ENCODE measurements at places on chromosomes 3 and 15.

GRCh38 chr3:179091113-179091512 is 19.5 kb upstream of the ZMAT3 start:
- no peak for DNase-seq

GRCh38 chr15:62211348-62211747 is 46.3 kb upstream of the C2CD4B start:
- DNase-seq: no peak

DNA sequence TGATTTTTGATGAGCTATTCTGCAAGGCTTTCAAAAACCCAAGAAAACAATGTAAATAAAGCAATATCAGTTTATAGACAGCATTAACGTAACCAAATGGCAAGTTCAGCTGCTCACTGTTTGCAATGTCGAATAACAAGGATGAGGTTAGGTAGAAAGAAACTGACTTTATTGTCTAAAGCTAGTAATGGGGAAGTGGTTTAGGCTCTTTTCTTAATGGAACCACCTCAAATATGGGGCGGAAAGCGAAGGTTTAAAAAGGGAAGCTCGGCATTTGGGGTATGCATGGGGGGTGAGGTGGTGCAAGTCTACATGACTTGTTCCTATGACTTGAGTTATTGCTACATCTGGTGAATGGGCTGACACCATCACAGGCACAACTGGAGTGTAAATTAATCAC is 1060.2 kb downstream of the NSUN3 start:
- no peak for DNase-seq

DNA sequence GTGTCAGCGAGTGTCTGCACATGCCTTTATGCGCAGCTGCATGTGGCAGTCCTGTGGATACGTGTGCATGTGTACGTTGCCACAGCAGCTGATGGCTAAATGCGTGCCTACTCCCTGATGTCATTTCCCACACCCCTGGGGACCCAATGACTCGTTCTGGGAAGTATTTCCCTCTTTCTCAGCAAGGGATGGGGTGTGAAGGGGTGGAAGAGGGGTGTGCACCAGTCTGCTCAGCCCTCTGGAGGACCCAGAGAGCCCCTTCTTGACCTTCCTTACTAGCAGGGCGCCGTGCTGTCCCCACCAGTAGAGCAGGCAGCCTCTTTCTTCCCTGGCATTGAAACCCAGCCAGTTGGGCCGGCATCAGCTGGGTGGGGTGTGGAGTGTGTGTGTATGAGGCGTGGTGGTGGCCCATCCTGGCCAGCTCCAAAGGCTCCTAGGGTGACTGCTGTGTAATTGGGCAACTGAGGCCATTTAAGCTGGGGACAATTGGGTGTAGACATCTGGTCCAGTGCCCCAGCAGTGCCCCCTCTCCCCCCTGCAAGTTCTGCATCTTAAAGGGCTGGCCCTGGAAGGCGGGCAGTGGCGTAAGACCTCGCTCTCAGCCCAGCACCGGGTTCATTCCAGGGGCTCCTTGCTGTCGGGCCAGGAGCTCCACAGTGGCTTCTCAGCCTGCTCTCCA is 19.2 kb downstream of the SNX33 start:
- no peak for DNase-seq

DNA sequence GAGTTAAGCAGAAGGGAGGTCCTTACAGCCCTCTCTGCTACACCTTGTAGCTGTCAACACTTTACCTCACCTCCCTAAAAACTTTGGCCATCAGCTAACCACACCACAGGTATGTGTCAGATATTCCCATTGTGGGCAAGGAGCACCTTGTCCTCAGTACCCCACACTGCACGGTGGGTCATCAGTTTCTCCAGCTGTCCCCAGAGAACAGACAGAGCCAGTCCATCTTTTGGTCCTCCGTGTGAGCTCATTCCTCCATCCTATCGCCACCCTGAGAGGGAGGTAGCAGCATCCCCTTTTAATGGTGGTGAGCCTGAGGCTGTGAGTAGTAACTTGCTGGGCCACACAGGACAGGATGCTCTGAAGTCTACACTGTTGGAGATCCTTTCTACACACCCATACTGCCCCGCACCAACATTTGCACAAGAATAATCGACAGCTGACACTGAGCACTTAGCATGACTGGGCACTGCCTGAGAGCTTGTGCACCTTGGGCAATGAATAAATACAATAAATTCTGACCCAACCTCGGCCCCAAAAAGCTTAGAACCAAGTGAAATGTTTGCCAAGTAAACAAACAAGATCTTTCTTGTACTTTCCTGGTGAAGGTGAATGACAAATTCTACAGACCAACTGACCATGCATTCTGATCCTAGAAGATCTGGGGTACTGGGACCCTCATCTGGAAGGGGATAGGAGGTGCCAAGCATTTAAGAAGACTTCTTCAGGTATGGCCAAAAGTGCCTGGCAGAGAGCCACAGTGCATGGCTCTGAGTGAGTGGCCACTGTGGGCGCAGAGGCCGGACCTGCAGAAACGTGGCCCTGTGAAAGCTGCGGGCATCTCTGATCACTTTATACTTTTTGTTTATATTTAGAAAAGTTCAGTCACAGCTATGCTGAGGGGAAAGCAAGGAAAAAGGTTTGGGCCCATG is 6.9 kb downstream of the CHCHD4 start:
- DNase-seq: no peak

DNA sequence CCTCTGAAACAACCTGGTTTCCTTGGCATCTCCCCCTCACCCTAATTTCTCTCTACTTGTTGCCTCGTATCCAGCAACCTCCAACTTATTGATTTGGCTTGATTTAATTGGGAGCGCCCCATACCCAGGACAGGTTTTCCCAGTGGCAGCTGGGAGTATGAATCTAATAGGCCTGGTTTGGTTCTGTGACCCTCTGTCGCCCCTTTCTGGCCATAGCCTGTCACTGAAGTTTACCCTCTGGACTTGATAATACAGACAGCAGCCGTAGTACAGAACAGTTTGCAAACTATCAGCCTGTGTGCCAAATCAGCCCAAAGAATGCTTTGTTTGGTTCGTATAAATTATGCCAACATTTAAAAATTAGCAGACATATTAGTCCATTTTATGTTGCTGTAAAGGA is 525.1 kb upstream of the GOLIM4 start:
- DNase-seq: no peak

- DNase-seq: no peak
Observed at GRCh38 chr15:23038726-23039142, 635 bp downstream of the TUBGCP5 start.

DNA sequence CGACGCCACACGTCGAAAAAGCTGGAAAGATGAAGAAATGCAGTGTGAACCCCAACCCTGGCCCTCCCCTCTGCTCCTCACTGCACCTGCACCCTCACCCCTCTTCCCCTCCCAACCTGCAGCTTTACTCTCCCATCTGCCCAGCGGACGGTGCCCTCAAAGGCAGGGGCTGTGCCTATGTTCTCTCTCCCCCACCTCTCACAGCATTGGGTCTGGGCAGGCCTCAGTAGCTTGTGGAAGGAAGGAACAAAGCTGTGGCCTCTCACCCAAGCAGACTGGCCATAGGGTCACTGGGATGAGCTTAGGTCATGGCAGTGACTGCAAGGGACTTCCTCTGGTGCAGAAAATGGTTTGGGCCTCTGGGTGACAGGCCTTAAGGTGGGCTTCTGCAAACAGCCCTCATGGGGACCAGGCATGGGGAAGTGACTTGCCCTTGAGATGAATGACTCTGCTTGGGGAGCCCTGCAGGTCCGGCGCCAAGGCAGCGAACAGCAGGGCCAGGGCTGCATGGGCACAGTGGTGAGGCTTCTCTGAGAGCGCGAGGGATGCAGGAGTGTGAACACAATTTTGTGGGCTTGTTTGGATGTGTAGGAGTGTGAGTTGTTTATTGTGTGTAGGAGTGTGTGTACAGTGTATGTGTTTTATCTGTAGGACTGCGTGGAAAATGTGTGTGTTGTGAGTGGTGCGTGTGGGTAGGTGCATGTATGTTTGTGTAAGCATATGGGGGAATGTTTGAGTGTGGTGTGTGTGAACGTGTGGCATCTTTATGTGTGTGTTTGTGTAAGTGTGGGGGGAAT is 29.2 kb downstream of the SRPRB start:
- no peak for DNase-seq

- DNase-seq: no peak
Observed at GRCh38 chr3:144875211-144875610, 903.6 kb downstream of the DIPK2A start.

GRCh38 chr3:197874653-197875052 is 75.3 kb upstream of the RPL35A start:
- DNase-seq: no peak

DNA sequence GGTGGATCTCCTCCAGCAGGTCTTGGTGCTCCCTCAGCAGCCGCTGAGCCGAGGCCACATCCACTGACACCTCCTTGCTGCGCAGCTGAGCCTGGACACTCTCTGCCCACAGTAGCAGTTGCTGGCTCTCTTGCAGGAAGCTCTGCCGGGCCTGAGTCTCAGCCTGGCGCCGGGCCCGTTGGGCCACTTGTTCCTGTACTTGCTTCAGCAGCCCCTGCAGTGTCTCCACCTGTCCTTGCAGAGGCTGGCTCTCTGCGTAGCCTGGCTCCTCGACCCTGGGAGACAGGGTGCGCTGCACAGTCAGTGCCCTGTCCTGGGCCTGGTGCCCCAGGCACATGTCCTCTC is 15.5 kb downstream of the SPTBN5 start:
- DNase-seq: no peak

DNA sequence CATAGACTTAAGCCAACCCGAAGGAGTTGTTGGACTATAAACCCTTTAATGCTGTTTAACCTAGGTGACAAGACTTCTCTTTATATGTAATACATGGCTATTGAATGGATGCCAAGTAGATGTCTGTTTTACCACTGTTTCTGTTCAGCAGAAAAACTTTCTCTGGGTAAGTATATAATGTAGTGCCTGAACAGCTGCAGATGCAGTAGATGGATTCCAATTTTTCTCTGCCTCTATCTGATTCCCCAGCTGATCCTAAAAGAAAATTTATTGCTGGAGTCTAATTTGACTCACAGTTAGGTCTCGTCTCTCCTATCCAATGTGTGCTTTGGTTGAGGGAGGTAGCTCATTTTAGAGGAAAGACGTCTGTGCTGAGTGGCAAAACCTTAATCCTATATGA is 256.5 kb upstream of the CBLB start:
- DNase-seq: no peak

DNA sequence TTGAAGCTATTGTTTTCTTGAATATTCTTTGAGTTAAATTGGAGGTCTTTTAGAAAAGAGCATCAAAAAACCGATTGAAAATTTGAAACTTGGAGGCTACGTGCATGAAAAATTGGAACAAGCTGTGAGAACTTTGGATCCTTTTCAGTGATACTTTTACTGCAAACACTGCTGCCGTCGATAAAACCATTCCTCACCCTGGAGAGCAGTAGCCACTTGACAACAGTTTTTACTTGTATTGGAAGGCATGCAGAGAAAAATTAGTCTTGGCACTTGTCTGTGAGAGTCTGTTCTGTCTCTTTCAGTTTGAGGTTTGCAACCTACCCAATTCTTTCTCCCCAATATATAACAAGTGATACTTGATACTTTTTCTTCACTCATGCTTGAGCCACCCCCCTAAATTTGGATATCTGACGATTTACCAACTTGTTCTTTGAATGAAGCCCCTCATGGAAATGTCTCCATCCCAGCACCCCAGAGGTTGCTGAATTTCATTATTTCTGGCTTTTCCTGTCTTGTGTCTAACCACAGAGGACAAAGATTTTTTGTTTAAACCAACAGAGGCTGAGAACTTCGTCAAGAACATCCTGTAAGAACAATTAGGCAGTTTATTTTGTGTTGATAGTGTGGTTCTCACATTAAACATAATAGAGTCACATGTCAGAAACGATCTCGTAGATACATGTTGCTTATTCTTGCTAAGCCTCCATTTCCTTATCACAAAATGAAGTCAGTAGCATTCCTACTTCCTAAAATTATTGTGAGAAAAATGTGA is 307.3 kb upstream of the PLSCR5 start:
- DNase-seq: no peak

DNA sequence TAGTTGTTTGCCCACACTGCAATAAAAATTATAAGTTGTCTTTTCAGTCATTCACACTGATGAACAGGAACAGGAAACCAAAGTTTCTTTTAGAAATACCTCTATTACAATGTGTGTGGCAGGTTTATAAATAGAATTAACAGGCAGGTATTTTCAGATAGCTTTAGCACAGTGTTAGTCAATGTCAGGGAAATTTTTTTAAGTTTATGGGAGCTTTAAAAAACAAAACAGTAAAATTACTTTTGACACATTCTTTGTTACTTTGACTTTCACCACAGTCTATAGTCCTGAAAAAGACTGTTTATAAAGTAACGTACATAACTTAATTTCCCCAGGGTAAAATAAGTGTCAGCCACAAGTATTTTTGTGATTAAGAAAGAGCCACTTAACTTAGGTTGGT is 38.1 kb downstream of the SERPINI1 start:
- no peak for DNase-seq

- no peak for DNase-seq
Observed at GRCh38 chr3:32110233-32110760, 3.9 kb downstream of the GPD1L start.

DNA sequence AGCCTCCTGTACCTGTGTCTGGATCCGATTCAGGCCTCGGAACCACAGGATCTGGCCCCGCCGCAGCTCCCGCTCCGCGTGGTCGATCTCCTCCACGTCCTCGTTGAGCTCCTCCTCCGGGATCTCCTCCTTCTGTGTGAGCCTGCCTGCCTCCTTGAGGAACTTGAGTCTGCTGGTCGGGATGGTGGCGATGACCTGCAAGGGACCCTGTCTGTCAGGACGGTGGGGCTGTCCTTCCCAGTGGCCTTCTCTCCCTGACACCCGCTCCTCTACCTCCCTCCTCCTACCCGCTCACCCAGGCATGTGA is 17.2 kb upstream of the SEC13 start:
- no peak for DNase-seq

- DNase-seq: no peak
Observed at GRCh38 chr15:96333131-96334016, 2.9 kb downstream of the NR2F2 start.
